ELF-1 (cell line): ENCODE measurements at places on chromosomes 6 and 20.

DNA sequence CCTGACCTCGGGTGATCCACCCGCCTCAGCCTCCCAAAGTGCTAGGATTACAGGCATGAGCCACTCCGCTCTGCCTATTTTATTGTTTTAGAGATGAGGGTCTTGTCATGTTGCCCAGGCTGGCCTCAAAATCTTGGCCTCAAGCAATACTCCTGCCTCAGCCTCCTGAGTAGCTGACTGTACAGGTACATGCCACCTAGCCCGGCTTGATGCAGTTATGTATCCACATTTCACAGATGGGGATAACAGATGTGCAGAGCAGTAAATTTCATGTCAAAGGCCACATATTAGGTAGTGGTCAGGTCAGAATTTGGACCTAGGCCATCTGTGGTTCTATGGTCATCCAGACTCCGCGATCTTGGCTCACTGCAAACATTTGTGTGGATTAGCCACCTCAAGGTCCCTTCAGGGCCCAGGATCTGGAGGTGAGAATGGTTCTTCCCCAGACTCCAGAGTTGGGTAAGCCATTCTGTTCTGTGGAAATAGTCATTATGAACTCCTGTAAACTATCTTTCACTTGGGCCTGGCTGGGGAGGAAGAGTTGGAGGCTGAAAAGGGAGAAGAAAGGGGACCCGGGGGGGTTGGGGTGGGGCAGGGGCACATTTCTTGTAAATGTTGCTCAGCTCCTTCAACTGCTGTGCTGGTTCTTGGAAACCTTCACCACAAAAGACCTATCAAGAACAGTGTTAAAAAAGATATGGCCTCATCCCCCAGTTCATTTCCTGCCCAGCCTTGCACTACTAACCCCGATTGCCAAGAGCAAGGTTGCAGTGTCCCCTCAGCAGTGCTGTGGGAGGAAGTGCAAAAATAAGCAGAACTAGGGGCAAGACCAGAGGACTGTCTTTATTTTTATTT is 13.0 kb downstream of the PIM1 start:
- DNase-seq, result no peak

GRCh38 chr6:121688974-121689373 is 253.5 kb downstream of the GJA1 start:
- DNase-seq, result no peak

DNA sequence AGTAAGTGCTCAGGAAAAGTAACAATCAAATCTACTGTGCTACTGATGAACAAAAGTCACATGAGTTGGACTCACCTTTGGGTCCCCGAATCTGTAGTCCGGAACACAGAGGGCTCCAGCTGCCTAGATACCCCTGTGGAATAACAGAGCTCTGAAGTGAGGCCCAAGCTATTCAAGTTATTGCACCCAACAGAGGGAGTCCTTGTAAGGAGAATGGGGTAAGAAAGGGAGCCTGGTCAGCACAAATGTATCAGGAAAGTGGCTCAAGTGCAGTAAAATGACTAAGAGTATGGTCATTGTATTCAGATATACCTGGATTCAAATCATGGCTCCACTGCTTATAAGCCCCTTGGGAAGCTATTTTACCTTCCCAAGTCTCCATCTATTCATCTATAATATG is 20.9 kb downstream of the EDN1 start:
- no peak for DNase-seq

GRCh38 chr6:98470821-98471220 is 363.6 kb upstream of the POU3F2 start:
- peak; percentile 1 for DNase-seq

DNA sequence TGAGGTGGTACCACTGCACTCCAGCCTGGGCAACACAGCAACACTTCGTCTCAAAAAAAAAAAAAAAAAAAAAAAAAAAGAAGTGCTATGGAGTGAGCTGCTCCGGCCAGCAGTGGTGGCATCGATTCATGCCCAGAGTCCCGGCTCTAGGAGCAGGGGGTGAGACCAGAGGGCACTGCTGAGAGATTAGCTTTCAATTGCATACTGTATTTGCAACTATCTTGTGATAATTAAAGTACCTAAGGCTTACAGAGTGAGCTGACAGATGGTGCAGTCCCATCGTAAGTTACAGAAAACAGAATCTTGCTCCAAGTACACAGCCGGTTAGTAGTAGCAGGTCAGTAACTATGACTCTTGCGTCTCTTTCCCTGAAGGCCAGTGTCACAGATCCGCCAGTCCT is 31.5 kb downstream of the TMEM14B start:
- DNase-seq, result no peak

- DNase-seq, result no peak
Observed at GRCh38 chr20:23417861-23418260, 3.4 kb downstream of the NAPB start.

DNA sequence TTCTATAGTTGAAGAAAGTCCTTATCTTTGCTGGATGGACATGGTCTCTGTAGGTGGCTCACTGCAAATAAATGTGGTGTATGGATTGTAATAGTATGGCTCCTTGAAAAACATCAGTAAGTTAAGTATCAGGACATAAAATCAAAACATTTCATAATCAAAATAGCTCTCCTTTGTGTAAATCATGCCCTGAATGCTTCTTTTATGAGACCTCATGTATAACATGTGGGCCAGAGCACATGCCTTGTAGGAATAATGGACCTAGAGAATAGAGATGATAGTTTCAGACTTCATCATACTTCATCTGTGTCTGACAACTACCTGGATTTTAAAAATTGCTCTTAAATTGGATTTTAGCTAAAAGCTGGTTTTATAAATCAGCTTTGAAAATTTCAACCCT is 159.9 kb downstream of the ASCC3 start:
- DNase-seq, result no peak

- peak; percentile 30 for DNase-seq
Observed at GRCh38 chr6:131029626-131030297, 33.3 kb downstream of the EPB41L2 start.

- no peak for DNase-seq
Observed at GRCh38 chr20:46740214-46740609, 30.8 kb downstream of the SLC2A10 start.

DNA sequence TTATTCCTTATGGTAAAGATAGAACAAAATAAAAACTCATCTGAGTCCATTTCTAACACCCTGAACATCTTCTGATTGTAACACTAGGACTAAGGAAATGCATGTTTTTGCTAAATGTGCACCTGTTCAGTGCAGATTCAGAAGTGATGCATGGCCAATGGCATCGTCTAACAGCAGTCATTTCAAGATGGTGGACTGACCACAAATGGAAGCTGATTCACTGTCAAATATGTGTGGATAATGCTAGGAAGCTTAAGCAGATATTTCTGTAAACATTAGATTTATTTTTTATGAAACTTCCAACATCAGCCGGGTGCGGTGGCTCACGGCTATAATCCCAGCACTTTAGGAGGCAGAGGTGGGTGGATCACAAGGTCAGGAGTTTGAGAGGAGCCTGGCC is 394.8 kb downstream of the SAMD5 start:
- DNase-seq, result no peak

DNA sequence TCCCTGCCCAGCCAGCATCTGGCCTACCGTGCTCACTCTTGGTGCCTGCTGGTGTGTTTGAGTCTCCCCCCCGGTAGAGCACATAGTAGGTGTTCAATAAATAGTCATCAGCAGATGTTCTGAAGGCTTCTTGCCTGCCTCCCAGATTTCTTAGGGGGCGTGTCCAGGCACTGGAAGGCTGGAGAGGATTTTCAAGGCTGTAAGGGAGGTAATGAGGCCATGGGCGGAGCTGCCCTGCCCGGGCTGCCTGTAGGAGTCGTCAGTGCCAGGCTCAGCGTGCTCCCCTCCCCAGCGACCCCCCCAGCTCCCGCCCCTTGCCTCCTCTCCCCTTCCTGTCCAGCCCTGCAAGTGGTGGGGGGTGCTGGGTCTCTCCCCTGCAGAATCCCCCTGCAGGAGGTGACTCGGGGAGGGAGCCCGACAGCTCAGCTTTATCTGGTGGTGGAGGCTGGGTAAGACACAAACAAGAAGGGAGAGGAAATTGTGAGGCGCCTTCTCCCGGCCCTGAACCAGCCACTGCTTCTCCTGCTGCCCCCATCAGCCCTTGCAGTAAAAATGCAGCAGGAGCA is 55.9 kb downstream of the BCAS4 start:
- DNase-seq, result peak; percentile 41

DNA sequence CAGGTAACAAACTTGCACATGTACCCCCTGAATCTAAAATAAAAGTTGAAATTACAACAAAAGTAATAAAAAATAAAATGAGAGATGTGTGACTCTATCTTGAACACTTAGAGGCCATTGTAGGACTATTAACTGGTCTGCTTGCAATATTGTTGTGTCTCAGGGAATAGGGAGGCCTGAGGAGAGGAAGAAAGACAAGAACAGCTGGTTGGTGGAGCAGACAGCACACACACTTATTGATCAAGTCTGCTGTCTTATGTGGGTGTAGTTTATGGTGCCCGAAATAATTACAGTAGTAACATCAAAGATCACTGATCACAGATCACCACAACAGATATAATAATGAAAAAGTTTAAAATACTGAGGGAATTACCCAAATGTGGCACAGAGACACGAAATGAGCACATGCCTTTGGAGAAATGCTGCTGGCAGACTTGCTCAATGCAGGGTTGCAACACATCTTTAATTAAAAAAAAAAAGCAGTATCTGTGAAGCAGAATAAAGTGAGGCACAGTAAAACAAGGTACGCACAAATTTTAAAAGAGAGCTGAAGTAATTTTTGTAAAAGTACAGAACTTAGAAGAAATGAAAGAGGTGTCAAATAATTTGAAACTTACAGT is 110.1 kb upstream of the HDAC2 start:
- no peak for DNase-seq

DNA sequence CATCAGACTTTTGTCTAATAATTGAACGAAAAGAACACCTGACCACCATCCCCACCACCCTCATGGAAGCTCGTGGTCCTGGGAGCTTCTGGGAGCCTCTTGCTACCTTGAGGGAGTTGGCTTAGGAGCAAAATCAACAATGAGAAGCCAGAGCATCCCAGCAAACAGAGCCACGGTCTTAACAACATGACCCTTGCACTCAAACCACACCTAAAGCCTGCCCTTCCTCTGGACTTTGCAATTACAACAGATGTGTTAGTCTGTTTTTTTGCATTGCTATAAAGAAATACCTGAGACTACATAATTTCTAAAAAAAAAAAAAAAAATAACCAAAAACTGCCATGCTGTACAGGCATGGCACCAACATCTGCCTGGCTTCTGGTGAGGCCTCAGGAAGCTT is 9.5 kb upstream of the RBM24 start:
- no peak for DNase-seq

- no peak for DNase-seq
Observed at GRCh38 chr6:17525637-17526036, 74.5 kb upstream of the FAM8A1 start.

DNA sequence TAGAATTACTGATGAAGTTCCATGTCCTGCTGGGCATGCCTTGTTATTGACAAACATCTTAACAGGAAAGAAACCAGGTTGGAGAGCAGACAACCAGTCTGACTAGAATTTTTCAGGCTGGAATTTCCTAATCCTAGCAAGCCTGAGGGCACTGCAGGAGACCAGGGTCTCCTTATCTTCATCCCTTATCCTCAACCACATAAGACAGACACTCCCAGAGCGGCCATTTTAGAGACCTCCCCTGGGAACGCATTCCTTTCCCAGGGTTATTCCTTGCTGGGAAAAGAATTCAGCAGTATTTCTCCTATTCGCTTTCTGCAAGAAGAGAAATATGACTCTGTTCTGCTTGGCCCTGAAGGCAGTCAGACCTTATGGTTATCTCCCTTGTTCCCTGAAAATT is 803.7 kb downstream of the GRIK2 start:
- DNase-seq, result peak; percentile 76

DNA sequence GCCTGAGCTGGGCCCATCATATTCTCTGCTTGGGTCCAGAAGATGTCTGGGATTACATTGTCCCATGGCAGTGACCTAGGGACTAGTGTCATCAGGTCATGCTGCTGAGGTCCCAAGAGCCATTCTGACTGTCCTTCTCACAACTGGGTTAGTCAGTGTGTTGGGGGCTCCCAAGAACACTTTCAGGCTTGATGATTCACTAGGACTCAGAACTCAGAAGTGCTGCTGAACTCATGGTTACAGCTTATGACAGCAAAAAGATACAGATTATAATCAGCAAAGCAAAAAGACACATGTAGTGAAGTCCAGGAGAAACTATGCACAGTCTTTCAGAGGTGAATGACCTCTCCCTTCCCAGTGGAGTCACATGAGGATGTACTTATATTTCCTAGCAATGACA is 107.8 kb downstream of the SYNE1 start:
- DNase-seq, result no peak

DNA sequence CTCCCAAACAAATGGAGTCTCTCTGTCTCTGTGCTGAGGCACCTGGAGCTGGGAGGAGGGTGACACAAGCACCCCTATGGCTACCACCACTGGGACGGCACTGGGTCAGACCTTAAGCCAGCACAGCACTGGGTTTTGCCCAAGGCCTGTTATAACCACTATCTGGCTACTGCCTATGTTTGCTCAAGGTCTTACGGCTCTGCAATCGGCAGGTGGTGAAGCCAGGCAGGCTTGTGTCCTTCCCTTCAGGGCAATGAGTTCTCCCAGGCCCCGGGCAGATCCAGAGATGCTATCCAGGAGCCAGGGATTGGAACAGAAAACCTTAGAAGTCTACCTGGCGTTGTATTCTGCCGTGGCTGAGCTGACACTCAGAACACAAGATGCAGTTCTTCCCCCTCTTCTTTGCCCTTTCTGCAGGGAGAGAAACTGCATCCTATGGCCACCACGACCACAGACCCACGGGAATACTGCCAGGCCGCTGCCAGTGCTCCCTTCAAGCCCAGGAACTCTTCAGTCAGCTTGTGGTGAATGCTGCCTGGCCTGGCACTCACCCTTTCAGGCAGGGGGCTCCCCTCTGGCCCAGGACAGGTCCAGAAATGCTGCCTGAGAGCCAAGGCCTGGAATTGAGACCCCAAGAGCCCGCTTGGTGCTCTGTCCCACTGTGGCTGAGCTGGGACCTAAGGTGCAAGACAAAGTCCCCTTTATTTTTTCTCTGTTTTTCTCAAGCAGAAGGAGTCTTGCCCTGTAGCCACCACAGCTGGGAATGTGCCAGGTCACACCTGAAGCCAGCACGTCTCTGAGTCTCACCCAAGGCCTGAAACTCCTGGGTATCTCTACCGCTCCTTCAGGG is 67.0 kb upstream of the FRMD1 start:
- DNase-seq, result peak; percentile 4

GRCh38 chr6:156912431-156912830 is 135.3 kb downstream of the ARID1B start:
- DNase-seq, result peak; percentile 52

DNA sequence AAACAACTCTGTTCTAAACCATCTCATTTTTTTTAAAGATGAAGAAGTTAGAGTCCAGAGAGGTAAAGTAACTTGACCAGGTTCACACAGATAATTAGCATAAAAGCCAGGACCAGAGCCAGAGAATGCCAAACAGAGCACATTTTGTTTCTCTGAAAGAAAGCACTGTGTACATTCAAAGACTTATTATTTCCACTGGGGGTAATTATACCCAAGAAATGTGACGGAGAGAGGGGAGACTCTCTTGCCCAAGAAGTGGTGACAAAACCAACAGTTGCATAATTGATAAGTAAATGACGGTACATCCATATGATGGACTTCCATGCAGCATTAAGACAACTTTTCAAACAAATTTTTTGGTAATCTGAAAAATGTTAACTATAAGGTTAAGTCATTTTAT is 111.6 kb downstream of the RTN4IP1 start:
- no peak for DNase-seq
